ENCODE measurements at places on chromosomes 4 and X. TPM values are rescaled to one million over a fixed set of nuclear protein-coding genes. Genes with fewer than 3 reads are reported as not detected.

TRMT44 gene
- total RNA-seq = 17.8 TPM

PNMA5 gene
- not detected for total RNA-seq

CENPVL1 gene
- total RNA-seq = 0.07 TPM

DNA sequence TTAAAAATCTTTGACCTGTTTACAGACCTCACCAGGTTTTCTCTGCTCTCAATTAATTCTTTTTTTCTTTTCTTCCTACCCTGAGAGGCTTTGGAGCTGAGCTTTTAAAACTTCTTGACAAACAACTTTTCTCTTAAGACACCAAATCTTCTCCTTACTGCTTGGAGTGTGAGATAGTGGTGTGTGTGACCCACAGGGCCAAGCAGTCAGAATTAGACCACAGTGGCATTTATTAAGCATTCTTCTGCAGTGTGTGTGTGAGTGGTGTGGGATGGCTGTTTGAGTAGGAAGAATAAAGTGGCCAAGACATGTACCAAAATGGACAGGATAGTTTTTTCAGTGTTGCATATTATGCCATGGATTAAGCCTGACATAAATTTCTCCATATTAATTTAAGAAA, 665.1 kb downstream of the RAPGEF2 start:
- DNase-seq = no peak

- no peak for DNase-seq
Measured at GRCh38 chr4:175443547-175443946, 368.5 kb downstream of the GPM6A start.

DNA sequence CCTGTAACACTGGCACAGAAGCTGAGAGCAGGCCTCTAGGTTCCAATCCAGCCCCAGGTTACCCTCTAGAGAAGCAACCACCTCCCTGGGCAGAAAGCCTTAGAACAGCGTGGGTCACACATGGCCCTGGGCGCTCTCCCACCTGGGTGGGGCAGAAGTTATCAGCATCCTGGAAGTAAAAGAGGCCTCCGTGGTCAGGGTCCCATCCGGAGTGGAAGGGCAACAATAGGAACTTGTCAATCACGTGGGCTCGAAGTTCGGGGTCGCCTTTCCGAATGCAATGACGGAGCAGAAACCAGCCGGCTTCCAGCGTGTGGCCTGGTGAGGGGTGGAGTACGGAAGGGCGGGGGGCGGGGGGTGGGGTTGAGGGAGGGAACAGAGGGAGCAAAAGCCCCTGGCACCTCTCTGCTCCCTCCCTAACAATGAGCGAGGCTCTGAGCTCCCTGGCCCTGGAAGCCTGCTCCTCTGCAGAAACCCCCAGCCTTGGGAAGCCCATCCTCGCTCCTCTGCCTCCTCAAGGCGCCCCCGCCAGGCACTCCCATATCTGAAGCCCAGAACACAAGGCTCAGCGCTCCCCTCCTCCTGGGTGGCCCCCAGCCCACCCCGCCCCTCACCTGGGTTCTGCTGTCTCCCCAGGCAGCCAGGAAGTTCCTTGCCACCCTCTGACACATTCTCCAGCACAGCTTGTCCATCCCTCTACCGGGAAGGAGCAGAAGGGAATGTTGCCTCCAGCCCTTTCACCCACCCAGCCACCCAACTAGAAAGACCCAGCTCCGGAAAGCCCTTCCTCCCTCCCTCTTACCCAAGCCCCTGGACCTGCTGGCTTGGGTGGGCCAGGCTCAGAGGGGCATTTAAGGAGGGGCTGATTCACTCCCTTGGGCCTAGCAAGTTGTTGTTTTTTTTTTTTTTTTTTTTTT, 2.8 kb downstream of the RENBP start:
- DNase-seq = no peak
